ENCODE measurements at places on chromosomes 3 and 15.
A peak's percentile ranks its signal among the peaks of the same experiment; 100 is the strongest.

DNA sequence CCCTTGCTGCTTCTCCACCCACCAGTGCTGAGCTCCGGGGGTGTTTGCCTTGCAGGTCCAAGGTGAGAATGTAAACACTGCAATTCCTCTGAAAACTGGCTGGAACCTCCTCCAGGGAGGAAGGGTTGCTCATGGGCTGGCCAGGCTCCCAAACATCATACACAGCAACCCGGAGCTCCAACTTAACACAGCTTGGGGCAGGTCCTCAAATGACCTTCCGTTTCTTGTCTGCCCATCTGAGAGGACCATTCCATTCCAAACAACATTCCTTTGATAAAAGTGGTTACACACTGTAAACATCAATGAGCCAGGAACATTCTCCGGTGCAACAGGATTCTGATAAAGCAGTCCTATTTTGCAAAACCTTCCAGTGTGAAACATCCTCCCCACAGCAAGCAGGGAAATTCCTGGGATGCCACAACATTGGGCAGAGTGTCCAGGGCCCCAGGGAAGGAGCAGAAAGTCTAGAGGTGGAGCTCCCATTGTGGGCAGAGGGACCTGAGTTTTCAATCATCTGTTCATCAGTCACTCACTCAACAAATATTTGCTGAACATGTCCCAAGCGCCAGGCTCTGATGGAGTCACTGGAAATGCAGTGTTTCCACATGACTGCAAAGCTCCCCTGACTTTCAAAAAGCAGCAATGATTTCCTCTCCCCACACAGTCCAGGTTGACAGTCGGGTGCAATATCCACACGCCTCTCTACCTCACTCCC is 7.3 kb upstream of the HEG1 start:
- peak; percentile 97 for DNase-seq

DNA sequence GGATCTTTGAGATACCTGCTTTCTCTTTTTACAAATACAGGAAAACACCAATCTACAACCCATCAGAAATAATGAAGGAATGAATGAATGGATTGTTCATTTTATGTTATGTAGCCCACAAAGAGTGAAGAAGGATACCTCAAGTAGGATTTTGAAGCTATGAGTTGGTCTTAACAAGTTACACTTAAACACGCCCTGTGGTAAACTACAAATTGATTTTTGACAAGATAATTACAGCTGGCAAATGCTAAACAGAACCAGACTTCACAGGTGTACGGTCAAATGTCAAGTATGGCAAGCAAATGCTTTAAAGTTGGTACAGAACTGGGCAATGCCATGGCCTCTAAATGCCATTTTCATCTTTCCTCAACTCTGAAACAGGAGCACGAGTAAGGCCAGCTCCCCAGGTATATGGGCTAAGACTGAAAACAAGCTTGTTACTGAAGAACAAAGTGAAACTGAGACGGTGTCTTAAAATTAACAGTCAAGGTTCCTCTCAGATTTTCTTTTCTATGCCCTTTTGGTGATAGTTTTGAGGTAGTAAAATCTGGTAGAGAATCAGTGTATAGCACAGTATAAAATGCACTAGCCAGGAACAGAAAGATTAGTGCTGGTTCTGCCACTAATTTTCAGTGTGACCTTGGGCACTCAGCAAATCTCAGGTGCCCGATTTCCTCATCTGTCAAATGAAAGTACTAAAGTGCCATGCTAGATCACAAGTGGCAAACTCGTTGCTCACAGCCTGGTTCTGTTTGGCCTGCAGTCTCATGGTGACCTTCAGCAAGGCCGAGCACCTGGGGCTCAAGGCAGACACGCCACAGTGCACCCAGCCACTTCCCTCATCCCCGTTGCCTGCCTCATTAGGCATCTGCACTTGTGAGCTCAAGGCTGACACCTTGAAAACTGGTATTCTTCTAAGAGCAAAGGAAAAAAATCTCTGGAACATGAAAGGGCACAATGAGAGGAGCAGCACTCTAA is 9.5 kb downstream of the RUVBL1 start:
- DNase-seq, result no peak

GRCh38 chr15:74723754-74724334 is 1.5 kb downstream of the CYP1A1 start:
- DNase-seq, result no peak

DNA sequence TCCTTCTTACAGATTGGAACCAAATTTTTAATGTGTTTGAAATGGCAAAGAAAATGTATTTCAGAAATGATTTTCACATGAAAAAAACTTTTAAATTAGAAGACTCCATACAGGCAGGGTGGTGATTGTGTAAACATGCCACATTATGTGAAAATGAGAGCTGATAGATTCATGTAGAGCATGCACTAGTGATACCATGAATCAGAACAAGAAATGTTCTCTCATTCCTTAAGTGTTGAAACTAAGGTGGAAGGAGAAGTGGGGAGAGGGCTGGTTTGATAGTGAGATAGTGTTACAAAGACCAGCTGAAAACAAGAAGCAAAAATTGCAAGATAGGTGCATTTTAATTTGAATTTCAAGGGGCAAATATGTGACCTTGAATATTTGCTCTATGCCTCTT is 100.3 kb downstream of the CCNL1 start:
- DNase-seq, result no peak

GRCh38 chr15:65937054-65937453 is 67.8 kb downstream of the RAB11A start:
- DNase-seq, result no peak

DNA sequence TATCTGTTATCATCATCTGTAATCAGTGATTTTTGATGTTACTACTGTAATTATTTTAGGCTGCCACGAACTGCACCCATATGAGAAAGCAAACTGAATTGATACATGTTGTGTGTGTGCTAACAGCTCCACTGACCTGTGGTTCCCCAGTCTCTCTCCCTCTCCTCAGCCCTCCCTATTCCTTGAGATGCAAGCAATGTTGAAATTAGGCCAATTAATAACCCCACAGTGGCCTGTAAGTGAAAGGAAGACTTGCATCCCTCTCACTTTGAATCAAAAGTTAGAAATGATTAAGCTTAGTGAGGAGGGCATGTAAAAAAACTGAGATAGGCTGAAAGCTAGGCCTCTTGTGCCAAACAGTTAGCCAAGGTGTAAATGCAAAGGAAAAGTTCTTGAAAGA is 218.6 kb upstream of the LRRFIP2 start:
- DNase-seq, result no peak
